ENCODE measurements at places on chromosomes 12 and 14.

DNA sequence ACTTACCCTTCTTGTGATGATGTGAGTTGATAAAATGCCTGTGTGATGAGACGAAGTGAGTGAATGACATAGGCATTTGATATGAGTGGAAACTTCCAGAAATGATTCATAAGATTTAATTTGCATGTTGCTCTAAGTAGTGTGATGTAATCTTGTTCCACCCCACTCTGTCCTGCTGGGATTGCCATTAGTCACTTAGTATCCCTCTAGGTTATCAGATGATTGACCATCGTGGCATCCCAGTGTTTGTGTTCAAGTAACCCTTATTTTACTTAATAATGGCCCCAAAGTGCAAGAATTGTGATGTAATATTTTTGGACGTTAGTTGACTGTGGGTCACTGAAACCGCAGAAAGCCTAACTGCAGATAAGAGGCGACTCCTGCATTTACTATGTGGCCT, 214.4 kb upstream of the DIO2 start:
- DNase-seq, result peak; percentile 66

GRCh38 chr12:77406219-77406905, 341.0 kb upstream of the E2F7 start:
- DNase-seq, result no peak

DNA sequence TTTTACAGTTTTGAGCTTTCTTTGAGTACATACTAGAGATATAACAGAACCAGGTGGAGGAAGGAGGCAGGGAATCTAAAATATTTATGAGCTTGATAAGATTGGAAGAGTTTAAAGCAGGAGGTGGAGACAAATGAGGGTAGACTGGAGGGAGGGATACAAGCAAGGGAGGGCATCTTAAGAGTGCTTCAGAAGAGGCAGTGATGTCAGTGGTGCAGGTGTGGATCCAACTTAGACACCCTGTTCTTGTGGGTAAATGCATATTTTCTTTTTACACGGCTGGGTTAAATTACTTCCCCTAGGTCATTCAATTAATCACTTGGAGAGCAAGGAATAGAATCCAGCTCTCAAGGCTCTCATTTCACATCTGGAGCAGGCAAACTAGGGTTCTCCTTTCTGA, 146.1 kb upstream of the LRIG3 start:
- DNase-seq, result no peak

- DNase-seq, result no peak
Measured at GRCh38 chr12:23139026-23139425, 514.1 kb downstream of the ETNK1 start.

GRCh38 chr12:100142851-100143559, at the start of gene BLTP3B:
BLTP3B (minus strand) TSS chr12:100142874; CDS start chr12:100142635, 239 bp downstream.
- DNase-seq, result peak; percentile 44

- no peak for DNase-seq
Measured at GRCh38 chr12:128571906-128572810, 251.6 kb downstream of the SLC15A4 start.

DNA sequence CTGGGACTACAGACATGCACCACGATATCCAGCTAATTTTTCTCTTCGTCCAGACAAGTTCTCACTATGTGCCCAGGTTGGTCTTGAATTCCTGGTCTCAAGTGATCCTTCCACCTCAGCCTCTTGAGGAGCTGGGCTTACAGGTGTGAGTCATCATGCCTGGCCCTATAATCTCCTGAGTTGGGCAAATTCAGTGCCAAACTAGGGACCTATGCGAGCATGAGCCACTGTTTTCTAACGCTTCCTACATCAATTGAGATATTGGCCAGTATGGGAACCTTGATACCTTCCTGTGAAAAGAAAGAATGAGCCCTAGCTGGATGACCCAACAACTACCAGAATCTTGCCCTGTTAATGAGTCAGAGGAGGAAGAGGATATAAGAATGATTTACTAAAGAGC, 585.2 kb downstream of the C12orf50 start:
- DNase-seq, result no peak

DNA sequence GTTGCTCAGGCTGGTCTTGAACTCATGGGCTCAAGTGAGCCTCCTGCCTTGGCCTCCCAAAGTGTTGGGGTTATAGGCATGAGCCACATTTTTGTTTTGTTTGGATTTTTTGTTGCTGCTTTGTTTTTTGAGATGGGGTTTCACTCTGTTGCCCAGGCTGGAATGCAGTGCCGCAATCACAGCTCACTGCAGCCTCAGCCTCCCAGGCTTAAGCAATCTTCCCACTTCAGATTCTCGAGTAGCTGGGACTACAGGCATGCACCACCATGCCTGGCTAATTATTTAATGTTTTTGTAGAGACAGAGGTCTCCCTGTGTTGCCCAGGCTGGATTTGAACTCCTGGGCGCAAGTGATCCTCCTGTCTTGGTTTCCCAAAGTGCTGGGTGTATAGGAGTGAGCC, 5.7 kb upstream of the PLEK2 start:
- no peak for DNase-seq

- DNase-seq, result peak; percentile 6
Measured at GRCh38 chr12:120944645-120945217, 33.6 kb upstream of the HNF1A start.

DNA sequence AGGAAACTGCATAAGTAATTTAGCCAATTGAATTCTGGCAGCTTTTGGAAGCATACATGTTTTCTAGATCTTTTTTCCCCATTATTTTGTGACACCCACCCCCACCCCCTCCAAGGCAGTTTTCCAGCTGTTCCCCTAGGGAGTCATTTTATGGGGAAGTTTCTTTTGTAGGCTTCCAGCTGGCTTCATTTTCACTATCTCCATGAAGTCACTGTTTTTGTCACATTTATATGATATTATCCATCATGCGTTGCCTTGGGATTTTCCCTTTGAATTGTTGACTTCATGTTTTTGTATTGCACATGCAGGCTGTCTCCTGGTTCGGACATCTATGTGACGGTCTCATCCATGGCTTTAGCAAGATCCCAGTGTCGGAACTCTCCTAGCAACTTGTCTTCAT, 233.6 kb upstream of the RGS6 start:
- no peak for DNase-seq

DNA sequence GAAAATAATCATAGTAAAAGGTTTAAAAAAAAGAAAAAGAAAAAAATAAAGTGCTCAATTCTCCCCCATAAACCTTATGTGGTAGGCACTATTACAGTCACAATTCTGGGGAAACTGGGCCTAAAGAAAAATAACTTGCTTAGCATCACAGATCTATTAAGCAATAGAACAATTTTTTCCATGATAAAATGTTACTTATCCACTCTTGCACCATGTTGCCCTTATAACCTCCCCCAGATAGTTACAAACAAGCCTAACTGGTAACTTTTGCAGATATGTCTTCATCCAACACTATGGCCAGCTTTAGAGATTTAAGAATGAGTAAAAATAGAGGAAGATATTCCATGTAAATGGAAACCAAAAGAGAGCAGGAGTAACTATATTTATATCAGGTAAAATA, 164.8 kb downstream of the DUSP6 start:
- no peak for DNase-seq

DNA sequence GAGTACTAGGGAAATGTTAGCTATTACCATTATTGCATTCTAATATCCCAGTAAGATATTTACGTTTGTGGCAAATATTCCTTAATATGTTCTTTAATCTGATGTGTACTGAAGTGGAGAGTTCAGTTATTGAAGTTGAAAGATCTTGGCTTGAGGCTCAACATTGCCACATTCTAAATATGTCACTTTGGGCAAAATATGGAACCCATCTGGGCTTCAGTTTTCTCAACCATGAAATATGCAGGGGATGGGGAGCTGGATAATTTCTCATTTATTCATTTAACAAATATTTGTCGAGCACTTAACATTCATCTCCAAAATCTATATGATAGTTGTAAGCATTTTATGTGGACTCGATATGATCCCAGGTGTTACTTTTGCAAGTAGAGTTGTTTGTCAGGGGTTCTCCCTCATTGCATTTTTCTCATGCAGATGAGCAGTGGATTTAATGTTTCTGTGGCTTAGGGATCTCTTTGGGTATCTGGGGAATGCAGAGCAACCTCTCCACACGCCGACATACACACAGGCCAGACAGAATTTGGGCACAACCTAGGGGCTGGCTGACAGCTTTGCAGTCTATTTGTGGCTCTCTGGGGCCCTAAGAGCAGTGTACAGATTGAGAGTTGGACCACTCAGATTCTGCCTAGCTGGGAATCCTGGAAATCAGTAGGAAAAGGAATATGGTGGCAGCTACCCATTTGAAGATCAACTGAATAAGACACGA, 26.6 kb upstream of the APPL2 start:
- no peak for DNase-seq

DNA sequence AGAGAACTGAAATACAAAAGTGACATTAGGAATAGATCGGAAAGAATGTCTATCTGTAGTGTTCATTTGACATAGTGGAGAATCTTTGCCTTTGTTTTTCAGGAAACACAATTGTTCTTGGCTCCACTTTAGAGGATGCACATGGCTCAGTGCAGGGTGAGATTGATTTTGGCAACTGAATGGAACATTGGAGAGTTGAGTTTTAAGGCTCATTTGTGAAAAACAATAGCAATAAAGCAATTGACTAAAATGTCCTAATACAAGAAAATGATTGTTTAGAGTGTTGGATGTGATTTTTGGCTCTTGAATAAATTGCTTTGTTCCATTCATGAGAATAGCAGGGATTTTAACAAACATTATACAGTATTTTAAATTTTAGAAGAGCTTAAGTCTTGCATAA, 116.4 kb downstream of the SLC38A1 start:
- DNase-seq, result no peak

DNA sequence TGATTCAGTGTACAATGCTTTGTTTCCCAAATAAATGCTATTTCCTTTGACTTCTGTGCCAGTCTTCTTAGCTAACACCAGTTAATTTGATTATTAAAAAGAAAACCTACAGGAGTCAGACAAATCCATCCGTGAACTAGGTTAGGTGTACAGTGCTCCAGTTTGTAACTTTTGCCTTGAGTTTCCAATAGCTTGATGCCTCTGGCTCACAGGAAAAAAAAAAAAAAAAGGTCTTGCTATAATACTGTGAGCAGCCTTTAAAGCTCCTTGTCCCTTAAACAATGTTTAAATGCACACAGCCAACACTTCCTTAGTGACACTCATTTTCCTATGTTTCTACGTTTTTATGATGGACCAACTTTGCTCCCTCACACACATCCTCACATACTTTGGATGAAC, 71.8 kb upstream of the TMX1 start:
- no peak for DNase-seq

- DNase-seq, result no peak
Measured at GRCh38 chr12:67879937-67880336, 109.3 kb upstream of the IFNG-AS1 start.

GRCh38 chr12:105036937-105037649, 47.2 kb downstream of the ALDH1L2 start:
- no peak for DNase-seq

GRCh38 chr12:90304231-90304630, 595.6 kb upstream of the ATP2B1 start:
- DNase-seq, result no peak

- peak; percentile 82 for DNase-seq
Measured at GRCh38 chr12:27343255-27344000, 10.8 kb downstream of the BMAL2 start.

DNA sequence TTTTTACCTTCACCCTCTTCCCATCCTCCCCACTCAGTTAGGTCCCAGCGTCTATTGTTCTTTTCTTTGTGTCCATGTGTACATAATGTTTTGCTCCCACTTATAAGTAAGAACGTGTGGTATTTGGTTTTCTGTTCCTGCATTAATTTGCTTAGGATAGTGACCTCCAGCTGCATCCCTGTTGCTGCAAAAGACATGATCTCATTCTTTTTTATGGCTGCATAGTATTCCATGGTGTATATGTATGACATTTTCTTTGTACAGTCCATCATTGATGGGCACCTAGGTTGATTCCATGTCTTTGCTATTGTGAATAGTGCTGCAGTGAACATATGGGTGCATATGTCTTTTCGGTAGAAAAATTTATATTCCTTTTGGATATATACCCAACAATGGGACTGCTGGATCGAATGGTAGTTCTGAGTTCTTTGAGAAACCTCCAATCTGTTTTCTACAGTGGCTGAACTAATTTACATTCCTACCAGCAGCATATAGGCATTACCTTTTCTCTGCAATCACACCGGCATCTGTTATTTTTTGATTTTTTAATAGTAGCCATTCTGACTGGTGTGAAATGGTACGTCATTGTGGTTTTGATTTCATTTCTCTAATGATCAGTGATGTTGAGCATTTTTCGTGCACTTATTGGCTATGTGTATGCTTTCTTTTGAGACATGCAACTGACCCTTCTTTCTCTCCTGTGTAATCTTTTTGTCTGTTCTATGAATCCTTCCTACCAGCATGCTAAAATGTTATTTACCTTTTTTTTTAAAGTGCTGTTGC, 279.7 kb upstream of the AMIGO2 start:
- DNase-seq, result no peak

GRCh38 chr12:104671409-104672095, 214.8 kb downstream of the CHST11 start:
- peak; percentile 36 for DNase-seq

DNA sequence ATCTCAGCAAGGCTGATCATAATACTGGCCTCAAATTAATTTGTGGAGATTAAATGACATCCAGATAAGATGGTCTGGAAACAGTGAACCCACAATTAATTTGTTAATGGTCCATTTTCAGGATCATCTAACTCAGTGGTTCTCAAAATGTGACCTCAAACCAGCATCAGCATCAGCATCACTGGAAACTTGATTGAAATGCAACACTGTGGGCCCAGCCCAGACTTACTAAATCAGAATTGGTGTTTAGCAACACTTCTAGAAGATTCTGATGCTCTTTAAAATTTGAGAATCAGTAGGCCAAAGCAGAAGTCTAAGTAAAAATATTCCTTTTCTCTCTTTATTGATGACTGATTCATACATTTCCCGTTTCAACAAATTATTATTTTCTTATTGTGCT, 10.7 kb upstream of the KRT82 start:
- DNase-seq, result no peak

GRCh38 chr12:103924761-103925641, 5.2 kb upstream of the HSP90B1 start:
- peak; percentile 77 for DNase-seq

GRCh38 chr12:27817766-27818165, 37.7 kb upstream of the MANSC4 start:
- DNase-seq, result no peak

GRCh38 chr14:82720946-82721345, 1187.3 kb upstream of the SEL1L start:
- DNase-seq, result peak; percentile 46

DNA sequence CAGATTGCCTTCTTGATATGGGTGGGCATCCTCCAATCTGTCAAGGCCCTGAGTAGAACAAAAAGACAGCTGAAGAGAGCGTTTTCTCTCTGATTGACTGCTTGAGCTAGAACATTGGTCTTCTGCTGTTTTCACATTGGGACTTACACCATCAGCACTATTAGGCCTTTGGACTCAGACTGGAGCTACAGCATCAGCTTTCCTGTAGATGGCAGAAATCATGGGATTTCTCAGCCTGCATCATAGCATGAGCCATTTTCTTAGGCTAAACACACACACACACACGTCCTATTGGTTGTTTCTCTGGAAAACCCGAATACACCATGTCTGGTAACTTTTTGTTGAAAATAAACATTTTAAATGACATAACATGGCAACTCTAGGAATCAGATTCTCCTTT, 15.8 kb upstream of the PPM1A start:
- DNase-seq, result no peak

- no peak for DNase-seq
Measured at GRCh38 chr12:38664661-38665269, 240.6 kb downstream of the CPNE8 start.

Data from astrocyte of the cerebellum (primary cell).